ENCODE measurements at places on chromosomes 4 and X.

- no peak for ATAC-seq
Measured at GRCh38 chrX:47199286-47199685, 5.7 kb downstream of the UBA1 start.

DNA sequence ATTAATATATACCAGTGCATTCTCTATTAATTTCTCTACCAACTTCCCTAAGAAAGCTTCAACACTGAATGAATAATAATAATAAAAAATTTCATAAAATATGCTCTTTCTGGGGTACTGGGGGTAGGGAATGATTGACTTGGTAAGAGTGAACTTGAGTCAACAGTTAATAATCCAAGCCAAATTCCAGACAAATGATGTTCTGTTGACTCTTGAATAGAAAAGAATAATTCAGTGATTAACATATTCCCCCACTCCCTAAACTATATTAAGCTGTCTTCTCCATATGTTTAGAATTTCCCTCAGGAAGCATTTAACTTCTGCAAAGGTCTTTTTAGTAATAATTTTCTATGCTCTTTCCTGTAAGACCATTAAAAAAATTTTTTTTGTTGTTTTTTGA is 12.3 kb downstream of the PGRMC2 start:
- ATAC-seq = no peak

DNA sequence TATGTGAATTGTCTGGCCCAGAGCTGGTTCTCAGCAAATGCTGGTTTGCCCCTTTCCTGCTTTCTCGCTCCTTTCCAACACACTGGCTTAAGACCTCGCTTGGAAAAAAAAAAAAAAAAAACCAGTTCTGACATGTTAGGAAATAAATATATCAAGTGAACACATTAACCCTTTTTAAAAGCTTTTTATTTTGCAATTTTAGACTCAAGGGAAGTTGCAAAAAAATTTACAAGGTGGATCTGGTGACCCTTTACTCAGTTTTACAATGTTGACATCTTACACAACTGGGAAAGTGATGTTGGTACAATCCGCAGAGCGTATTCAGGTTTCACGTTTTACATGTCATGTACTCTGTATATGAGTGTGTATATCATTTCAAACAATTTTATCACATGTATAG is 100.1 kb downstream of the RTL5 start:
- no peak for ATAC-seq

- no peak for ATAC-seq
Measured at GRCh38 chr4:4494882-4495281, 47.0 kb downstream of the STX18 start.

- no peak for ATAC-seq
Measured at GRCh38 chr4:104138116-104138515, 356.6 kb downstream of the CXXC4 start.

DNA sequence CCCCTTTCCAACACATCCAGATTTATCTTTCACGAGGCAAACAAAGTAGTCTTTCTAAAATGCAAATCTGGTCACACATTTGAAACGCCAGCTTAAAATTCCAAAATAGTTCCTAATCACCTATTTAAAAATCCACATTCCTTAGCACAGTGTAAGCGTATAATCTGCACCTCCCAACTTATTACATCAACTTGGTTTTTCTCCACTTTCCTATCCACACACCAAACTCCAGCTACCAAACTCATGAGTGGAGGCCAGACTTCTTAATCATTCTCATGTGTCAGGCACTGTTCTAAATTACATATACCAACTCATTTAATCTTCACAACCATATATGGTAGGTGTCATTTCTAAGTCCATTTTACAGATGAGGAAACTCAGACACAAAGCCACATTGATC is 33.8 kb downstream of the ENOX2 start:
- ATAC-seq = no peak

- ATAC-seq = no peak
Measured at GRCh38 chr4:56261027-56261426, 126.3 kb downstream of the AASDH start.

GRCh38 chrX:45479196-45479834 is 278.6 kb upstream of the DIPK2B start:
- no peak for ATAC-seq

DNA sequence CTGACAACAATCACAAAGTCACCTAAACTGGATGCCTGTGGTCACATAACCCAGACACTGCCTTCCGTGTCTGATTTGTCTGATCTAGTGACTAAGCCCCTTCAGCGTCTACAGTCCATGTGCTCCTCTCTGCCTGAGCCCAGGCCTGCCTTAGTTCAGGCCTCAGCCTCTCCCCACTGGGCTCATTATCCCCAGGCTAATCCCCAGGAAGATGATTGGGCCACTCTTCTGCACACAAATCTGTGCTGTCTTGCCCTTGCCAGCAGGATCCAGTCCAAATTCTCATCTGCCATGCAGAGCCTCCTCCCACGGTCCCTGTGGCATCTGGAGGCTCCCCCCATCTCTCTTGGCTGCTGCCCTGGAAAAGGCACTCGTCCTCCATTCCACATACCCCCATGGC is 96.5 kb downstream of the SLC2A9 start:
- peak; percentile 46 for ATAC-seq

- no peak for ATAC-seq
Measured at GRCh38 chr4:87204559-87204958, 15.9 kb downstream of the KLHL8 start.

DNA sequence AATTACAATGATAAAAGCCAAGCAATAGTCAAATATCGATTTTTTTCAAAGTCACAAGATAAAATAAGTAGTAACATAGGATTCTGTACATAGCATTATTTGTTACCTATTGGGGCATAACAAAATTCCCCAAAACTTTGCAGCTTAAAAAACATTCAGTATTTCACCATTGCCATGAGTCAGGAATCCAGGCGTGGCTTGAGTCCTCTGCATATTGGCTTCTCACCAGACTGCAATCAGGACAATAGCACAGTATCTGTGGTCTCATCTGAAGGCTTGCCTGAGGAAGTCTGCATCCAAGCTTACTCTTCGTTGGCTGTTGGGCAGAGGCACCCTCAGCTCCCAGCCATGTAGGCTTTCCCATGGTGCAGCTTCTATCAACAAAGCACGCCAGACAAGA is 6.2 kb upstream of the CTBP1 start:
- no peak for ATAC-seq

DNA sequence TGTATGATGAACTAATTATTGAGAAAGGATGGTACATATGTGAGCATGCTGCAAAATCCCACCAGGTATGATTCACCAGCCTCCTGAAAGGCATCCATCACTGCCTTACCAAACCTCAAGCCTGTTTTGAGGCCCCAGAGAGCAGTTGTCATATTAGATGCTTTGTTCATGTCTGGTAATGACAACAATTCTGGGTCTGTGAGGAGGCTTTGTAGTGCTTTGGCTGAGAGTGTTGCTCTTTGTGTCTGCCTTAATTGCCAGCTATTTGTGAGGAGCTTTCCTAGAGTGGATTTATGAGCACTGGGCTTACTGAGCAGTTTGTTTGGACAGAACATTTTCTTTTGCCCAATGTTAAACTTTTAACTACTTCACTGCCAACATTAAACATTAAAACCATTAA is 69.2 kb downstream of the HEPH start:
- ATAC-seq = no peak

- ATAC-seq = no peak
Measured at GRCh38 chr4:37604461-37604860, 81.7 kb downstream of the RELL1 start.

DNA sequence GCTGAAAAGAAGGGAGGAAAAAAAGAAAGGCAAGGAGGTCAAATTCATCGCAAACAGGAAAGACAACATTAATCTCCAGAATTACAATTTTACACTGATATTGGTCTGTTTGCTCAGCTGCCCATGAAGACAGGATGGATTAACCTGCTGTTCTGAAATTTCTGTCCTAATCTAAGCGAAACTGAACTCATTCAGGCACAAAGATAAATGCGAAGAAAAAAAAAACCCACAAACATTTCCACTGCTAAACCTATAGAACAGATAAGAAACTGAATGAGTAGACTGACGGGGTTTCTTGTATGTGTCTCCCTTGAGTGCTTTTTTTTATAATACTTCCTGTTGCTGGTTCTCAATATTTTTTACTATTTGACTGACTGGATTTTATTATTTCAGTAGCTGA is 251.8 kb upstream of the FTHL17 start:
- ATAC-seq = no peak

GRCh38 chrX:136907621-136908020 is 27.1 kb upstream of the RBMX start:
- no peak for ATAC-seq

- ATAC-seq = no peak
Measured at GRCh38 chrX:153867139-153867538, 18.8 kb downstream of the L1CAM start.

DNA sequence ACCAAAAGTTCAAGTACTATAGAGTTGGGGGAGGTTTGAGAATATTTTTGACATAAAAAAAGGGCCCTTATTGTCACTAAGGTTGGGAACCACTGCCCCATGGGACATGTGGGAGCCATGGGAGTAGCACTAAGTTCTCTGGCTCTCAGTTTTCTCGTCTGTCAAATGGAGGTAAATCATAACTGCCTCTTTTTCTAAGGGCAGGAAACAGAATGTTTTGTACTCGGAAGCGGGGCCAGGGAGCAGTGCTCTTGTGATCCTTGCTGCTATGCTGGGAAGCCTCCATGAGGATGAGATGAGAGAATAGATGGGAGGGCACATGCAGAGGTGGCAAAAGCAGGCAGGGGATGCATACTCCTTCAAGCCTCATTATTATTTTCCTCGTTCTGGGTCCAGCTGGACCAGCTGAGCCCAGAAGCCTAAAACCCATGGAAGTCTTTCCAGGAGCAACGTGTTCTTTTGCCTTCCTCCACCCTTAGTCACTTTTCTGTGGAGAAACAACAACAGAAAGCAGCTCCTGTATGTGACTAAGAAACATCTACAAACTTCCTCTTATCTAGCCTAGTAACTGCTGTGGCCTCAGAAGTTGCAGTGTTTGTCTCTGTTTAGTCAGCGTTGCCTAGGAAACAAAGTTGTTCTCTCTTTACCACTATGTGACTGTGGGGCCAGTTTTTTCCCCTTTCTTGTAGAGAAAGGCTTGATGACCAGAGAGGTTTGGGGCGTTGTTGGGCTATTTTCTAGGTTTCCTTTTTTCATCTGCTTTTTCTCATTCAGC is 64.8 kb downstream of the TSC22D3 start:
- peak; percentile 56 for ATAC-seq

GRCh38 chr4:88737307-88737941 is 39.8 kb upstream of the NAP1L5 start:
- peak; percentile 33 for ATAC-seq

- ATAC-seq = peak; percentile 89
Measured at GRCh38 chr4:26670903-26671537, 87.1 kb downstream of the TBC1D19 start.

DNA sequence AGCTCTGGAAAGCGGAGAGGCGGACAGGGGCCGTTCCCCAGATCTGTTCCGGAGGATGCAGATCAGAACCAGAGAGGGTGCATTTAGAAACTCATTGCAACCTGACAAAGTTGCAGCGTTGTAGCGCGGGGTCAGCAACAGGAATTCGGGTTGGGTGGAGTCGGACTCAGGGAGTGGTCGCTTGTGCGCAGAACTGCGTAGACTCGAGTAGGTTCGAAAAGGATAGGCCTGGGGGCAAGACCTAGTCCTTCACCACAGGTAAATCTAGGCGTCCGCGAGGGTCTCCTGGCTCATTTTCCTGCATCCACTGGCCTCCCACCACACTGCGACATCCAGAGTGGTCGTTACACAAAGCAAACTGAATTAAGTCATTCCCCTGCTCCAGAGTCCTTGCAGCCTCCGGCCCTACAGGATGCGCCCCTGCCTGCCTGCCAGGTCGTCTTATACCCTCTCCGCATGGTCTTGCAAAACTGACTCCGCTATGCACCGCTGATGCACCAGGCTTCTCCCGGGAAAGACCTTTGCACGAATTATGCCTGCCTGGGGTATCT is 4.7 kb upstream of the ZNF518B start:
- no peak for ATAC-seq

- no peak for ATAC-seq
Measured at GRCh38 chr4:6855692-6856297, 53.8 kb upstream of the TBC1D14 start.

DNA sequence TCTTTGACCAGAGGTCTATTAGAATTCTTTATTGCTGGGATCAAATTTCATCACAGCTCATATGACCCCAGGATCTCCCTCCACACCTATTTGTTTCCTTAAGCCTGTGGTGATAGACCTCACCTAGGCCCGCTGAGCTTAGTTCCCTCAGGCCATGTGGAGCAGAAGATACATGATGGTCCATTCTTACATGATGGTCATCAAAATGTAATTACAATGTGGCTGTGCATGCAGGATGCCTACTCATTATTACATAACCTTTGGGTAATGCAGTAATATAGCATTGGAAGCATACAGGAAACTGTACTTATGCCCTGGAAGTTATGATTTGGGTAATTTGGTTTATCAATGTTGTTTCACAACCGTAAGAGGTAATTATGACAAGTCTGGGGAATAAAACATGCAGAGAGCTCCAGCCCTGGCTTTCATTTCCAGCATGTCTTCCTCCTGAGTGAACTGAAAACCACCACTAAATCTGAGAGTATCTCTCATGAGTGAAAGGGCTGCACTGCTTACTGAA is 67.0 kb upstream of the AGA start:
- no peak for ATAC-seq

- ATAC-seq = no peak
Measured at GRCh38 chr4:174045381-174045780, 238.1 kb downstream of the FBXO8 start.

- no peak for ATAC-seq
Measured at GRCh38 chrX:38342853-38343778, 9.3 kb upstream of the OTC start.

GRCh38 chr4:160510928-160511327 is 1408.0 kb downstream of the RAPGEF2 start:
- ATAC-seq = peak; percentile 84

GRCh38 chrX:46628460-46629371 is 55.2 kb downstream of the CHST7 start:
- no peak for ATAC-seq

DNA sequence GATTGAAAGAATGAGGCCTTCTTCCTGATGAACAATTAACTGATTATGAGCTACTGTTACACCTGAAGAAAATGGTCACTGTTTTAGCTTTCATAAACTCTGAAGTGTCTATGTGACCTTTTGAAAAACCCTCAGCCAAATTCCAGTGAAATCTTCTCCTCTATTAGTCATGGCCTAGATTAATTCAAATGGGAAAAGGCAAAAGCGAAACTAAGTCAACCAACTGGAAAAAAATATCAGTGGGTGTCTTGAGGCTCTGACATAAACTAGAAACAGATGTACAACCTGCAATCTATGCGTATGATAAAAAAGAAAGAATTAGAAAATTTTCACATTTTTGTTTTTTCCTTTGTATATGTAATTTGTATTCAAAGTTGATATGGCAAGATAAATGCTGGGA is 169.4 kb upstream of the BANK1 start:
- no peak for ATAC-seq

DNA sequence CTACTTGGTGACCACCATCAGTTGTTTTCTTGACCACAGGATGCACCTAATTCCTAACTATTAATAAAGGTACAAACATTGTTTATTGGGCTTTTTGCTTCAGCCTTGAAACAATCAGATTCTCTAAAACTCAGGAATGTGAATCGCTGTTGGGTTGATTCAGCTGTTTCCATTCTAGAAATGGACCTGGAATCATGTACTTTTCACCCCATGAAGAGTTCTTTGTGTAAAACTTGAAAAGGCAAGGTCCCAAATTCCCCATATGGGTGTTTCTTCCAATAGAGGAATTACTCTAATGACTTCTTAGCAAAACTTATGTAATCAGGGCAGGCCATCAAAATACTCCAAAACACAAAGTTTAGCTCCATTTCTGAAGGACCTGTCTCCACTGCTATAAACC is 7.4 kb downstream of the AFAP1 start:
- ATAC-seq = no peak

- no peak for ATAC-seq
Measured at GRCh38 chr4:187309456-187309855, 585.8 kb upstream of the FAT1 start.

Measured in motor neuron (in vitro differentiated cells).